Activated CD8-positive, alpha-beta memory T cell treated with anti-CD3 and anti-CD28 coated beads for 48 hours (primary cell): ENCODE measurements at places on chromosomes 16 and 17.
A peak's percentile ranks its signal among the peaks of the same experiment; 100 is the strongest.

DNA sequence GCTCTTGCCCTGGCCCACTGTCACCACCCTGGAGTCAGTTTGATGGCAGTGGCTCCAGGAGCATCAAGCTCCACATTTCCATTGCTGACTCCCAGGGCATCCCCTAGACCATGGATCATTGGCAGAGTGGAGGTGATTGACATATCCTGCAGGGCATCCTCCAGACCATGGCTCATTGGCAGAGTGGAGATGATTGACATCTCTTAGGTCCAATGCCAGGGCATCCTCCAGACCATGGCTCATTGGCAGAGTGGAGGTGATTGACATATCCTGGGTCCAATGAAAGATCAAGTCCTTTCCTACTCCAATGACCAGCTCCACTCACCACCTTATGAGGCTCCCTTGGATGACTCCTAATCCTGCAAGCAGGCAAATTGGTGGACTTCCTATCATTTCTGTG is 174.3 kb upstream of the NLRP1 start:
- DNase-seq: no peak

DNA sequence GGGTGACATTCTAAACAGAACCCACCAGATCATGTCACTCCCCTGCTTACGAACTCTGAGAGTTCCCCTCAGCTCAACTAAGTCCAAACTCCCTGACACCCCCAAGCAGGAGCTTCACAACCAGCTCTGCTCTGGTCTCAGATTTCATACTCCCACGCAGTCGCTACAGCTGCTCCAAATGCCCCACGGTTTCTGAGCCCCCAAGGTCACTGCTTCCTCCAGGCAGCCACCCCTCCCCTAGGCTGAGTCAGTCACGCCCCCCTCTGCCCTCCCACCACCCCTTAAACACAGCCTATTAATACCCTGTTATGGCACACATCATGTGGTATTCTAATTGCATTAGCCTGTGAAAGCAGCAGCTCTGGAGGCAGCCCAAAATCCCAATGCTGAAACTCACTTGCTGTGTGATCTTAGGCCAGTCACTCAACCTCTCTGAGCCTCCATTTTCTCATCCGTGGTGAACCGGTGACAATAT is 51.5 kb downstream of the GSG1L start:
- no peak for DNase-seq

- no peak for DNase-seq
Measured at GRCh38 chr17:2302778-2303203, 794 bp downstream of the SMG6 start.

- no peak for DNase-seq
Measured at GRCh38 chr17:76529224-76530094, 8.1 kb downstream of the CYGB start.

GRCh38 chr17:19002805-19003542 is 1.6 kb downstream of the FAM83G start:
- DNase-seq: no peak

DNA sequence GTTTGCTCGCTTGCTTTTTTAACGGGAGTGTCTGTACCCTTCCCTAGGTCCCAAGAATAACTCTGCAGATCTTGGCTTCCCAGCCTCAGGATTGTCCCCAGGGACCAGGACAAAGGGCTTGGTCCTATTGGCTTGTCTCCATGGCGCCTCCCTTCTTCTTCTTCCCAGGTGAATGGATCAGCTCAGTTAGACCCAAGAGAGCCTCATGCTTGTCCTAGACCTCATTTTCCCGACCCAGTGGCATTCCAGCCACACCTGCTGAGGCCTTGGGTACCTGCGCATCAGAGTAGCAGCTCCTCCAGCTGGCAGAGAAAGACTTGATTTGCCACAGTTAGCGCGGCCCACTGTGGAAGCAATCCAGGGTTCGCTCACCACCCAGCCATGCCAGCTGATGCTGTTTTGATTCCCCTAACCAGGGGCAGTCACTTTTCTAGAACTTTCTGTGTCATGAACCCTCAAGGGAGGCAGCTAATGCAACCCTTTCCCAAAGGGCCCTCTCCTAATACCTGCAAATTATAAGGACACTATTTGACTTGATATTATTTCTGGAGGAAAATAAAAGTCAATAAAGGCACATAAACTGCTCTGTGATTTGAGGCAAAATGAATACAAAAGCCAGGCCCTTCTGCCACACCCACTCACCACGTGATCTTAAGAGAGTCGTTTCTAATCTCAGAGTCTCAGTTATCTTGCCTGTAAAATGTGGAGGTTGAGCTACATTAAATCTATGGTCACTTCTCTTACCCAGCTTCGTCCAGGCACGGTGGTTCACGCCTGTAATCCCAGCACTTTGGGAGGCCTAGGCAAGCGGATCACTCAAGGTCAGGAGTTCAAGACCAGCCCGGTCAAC is 13.9 kb downstream of the GPR142 start:
- no peak for DNase-seq

- DNase-seq: no peak
Measured at GRCh38 chr17:81909966-81910839, 996 bp downstream of the PCYT2 start.

- no peak for DNase-seq
Measured at GRCh38 chr16:65789161-65789945, 577.1 kb upstream of the CDH5 start.

- DNase-seq: no peak
Measured at GRCh38 chr17:42475835-42476234, 17.2 kb downstream of the ATP6V0A1 start.

GRCh38 chr17:38867179-38867967 is 2.5 kb upstream of the LASP1 start:
- peak; percentile 66 for DNase-seq

DNA sequence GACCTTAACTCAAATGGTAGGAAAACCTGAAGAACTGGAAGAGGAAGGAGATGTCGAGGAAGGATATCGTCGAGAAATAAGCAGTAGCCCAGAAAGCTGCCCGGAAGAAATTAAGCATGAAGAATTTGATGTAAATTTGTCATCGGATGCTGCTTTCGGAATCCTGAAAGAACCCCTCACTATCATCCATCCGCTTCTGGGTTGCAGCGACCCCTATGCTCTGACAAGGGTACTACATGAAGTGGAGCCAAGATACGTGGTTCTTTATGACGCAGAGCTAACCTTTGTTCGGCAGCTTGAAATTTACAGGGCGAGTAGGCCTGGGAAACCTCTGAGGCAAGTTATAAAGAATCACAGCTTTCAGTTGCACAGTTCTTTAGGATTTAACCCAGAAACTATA is 15.5 kb downstream of the ERCC4 start:
- DNase-seq: no peak

- DNase-seq: no peak
Measured at GRCh38 chr16:64290461-64290860, 831.4 kb downstream of the CDH11 start.

DNA sequence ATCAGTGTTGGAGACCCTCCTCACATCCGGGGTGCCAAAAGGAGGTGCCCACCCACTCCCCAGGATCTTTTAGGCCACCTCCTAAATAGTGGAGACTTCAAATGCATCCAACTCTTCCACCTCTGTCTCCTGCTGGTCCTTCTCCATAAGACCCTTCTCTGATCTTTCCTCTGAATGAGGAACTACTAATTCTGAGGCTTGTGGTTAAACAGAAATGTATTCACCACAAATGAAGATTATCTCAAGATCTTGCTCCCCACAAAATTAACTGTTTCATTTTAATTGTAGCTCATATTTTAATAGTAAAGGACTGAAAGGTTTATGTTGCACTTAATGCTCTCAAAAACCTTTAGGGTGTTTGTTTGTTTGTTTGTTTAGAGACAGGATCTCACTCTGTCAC is 34.1 kb downstream of the TLE7 start:
- DNase-seq: no peak

- no peak for DNase-seq
Measured at GRCh38 chr17:673200-673681, 41.4 kb downstream of the VPS53 start.

DNA sequence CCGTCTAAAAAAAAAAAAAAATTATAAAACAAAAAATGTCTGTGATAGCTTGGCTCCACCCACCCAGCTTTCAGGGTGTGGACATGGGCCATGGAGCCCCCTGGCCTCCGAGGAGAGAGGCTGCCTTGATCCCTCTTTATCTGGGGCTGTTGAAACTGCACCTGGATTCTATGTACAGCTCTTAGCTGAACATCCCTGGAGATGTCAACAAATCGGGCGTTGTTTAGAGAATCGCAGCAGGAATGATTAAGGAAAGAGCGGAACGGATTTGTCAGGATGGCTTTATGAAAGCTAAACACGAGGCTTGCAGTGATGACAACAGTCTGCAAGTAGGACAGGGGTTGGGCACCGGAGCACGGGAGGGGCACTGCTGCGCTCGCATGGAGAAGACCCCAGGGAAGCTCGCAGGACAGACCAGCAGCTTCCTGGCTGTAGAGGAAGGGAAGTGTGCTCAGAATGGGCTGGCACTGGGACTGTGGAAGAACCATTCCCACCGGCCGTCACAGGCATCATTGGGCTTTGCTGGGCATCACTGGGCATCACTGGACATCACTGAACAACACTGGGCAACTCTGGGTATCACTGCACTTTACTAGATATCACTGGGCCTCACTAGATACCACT is 195.8 kb upstream of the FOXF1 start:
- no peak for DNase-seq

- DNase-seq: no peak
Measured at GRCh38 chr17:8506145-8506544, 70.5 kb downstream of the NDEL1 start.

DNA sequence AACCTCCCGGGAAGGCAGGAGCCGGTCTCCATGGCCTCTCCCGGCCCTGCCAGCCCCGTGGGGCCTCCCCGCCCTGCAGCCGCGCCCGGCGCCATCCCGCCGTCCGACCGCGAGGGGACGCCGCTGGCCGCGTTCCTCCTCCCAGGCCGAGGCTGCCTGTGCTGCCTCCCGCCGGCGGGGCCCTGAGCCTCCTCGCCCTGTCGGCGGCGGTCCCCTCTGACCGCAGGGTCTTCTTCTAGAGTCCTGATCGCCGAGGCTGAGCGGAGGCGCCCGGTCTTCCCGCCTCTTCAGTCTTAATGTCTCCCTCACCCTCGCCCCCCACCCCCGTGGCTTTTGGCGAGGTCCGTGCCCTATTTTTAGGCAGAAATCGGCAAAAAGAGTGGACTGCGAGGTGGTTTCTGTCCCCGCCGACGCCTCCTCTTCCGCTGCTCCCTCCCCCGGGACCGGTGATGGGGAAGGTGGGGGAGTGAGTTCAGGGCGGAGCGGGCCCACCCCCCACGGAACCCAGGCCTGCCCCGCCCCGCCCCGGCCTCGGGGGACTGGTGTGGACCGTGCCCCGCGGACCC is 794 bp upstream of the CPNE7 start:
- DNase-seq: no peak

DNA sequence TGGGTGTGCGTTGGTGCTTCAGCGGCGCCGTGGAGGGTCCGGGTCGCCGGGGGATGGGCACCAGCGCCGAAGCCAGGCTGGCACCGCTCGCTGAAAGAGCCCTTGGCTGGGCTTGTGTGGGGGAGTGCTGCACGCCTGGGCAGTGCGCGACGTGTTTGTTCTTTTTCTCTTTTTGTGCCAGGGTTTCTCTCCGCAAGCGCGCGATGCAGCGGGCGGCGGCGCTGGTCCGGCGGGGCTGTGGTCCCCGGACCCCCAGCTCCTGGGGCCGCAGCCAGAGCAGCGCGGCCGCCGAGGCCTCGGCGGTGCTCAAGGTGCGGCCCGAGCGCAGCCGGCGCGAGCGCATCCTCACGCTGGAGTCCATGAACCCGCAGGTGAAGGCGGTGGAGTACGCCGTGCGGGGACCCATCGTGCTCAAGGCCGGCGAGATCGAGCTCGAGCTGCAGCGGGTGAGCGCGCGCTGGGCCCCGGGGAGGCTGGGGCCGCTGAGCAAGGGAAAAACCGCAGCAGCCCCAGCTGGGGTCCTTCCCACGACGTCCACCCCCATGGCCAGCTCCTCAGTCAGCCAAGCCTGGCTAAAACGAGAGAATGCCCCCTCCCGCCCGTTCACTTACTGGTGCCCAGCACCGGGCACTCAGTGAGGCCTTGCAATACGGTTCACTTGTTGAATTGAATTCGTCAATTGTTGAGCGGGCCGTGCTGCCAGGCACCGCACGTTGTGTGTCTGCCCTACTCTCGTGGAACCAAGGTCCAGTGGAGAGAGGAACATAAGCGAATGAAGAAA is 541 bp downstream of the GPT2 start:
- DNase-seq: no peak

DNA sequence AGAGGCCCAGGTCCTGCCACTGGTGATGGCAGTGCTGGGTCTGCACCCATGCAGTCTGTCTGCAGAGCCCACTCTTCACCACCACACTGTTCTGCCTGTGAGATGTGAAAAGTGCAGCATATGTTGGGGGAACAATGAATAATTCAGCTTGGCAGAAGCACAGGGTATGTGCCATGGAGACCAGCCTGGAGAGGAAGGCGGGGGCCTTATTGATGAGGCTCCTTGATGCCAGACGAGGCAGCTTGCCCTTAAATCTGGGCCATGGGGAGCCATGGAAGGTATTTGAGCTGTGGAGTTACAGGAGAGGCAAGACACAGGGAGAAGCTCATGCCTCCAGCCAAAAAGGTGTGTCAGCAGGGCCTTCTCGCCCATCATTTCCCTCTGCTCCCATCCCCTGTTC is 124.7 kb downstream of the C16orf78 start:
- no peak for DNase-seq

DNA sequence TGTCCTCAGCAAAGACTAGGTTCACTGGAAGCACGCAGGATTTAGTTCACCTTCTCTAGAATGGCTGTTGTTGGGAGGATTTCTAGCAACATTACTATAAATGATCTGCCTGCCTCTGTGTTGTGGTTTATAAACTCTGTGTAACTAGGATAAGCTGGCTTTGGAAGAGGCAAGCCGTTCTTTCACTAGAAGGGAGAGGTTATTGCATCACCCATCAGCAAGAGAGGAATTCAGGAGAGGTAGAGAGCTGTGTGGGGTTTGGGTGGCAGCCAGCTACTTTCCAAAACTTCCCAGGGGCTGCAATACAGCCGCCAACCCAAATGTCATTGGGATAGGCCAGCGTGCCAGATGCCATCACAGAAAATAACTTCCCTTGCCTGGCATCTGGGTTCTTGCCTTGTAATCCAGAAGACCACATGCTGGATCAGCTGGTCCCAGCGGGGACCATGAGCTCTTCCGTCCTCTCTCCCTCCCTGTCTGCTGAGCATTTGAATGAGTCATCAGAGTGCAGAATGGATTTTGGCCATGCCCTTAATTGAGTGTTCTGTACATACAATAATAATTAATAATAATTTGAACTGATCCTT is 95.7 kb upstream of the RBFOX1 start:
- no peak for DNase-seq

DNA sequence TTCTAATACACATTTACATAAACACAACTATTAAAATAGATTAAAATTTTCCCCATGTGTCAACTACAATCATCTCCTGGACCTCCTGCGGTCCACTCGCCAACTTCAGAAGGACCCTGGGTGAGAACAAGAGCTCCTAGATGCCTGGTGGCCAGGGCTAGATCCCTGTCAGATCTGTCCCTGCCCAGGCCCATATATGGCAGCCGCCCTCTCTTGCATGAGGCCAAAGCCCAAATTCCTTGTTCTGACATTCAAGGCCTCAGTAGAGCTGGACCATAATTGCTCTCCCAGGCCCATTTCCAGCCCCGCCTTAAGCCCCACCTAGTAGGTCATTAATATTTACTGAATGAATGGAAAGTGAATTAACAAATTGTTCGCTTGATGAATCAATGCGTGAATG is 237.7 kb downstream of the KATNIP start:
- no peak for DNase-seq

GRCh38 chr17:80847496-80848230 is 144.0 kb upstream of the CHMP6 start:
- no peak for DNase-seq
